ENCODE measurements at places on chromosomes 6 and 20.

DNA sequence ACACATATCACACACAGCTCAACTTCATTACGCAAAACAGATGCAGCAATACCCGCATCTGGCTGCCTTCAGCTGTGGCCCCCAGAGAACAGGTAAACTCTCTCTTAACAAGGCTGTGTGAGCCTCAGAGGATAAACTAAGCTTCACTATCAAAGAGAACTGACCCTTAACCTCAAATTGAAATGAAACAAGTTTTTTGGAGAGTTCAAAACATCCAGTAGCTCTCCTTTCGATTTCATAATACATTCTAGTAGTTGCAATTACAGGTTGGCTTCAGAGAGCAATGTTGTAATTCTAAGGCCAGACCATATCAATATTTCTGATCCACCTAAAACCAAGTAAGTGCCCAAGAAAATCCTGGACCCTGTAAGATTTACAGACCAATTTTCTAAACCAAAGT, 113.5 kb downstream of the FAXC start:
- DNase-seq: no peak

DNA sequence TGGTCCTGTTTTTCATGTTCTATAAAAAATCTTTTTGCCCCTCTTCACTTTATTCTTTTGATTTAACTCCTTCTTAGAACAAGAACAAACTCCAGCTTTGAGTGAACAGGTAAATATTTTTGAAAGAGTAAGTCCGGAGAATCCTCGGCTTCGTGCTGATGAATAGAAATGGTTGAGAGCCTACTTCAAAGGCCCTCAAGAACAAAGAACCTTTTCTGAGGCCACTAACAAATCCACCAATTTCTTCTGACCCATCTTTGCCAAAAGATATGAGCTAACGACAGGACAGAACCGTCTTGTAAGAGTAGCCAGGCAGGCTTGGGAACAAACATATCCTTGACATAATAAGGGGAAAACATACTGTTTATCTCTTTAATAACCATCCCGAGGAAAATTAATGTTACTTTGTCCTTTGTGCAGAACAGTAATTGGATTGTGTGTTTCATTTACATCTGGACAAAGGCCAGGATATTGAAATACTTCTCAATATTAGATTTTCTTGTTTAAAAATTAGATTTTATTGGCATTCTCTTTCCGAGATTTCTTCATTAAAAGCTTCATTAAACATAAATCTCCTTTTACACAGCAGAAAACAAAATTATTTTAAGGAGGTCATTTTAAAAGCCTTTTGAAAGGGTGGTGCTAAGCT, 52.9 kb downstream of the NOX3 start:
- DNase-seq: no peak

DNA sequence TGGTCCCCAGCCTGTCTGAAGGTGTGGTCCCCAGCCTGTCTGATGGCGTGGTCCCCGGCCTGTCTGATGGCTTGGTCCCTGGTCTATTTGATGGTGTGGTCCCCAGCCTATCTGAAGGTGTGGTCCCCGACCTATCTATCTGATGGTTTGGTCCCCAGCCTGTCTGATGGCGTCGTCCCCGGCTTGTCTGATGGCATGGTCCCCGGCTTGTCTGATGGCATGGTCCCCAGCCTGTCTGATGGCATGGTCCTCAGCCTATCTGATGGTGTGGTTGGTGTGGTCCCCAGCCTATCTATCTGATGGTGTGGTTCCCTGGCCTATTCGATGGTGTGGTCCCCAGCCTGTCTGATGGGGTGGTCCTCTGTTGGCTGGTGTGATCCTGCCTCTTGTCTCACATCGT, 18.2 kb upstream of the MRGBP start:
- DNase-seq: no peak

- no peak for DNase-seq
Measured at GRCh38 chr6:41536795-41537758, 9.1 kb upstream of the FOXP4 start.

DNA sequence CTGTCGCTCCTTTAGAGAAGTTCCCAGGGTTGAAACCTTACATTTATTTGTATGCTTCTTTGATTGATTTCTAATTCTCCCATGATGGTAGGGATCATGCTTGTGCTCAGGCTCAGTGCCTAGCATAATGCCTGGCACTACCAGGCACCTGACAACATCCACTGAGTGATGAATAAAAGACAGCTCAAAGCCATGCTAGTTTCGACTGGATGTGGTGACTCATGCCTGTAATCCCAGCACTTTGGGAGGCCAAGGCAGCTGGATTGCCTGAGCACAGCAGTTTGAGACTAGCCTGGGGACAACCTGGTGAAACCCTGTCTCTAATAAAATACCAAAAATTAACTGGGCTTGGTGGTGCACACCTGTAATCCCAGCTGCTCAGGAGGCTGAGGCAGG, 11.6 kb upstream of the CD164 start:
- DNase-seq: no peak

DNA sequence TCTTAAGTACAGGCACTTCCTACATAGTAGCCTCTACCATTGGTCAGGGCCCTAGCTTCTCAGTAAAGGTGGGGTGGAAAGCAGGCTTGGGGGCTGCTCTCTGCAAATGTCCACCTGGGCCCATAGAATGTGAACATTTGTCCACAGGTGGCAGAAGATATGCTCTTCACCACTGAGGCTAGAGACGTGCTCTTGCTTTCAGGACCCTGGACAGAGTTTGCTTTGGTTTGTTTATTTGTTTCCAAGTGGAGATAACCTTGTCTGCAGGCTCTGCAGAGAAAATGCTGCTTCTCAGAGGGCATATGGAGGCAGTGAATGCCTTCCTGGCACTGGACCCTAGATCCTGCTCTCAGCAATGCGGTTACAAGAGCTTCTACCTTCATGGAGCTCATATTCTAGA, 129.0 kb downstream of the F13A1 start:
- no peak for DNase-seq

GRCh38 chr6:144928847-144929246, 643.7 kb downstream of the UTRN start:
- no peak for DNase-seq

- DNase-seq: no peak
Measured at GRCh38 chr20:22925613-22925983, 109.5 kb upstream of the SSTR4 start.

DNA sequence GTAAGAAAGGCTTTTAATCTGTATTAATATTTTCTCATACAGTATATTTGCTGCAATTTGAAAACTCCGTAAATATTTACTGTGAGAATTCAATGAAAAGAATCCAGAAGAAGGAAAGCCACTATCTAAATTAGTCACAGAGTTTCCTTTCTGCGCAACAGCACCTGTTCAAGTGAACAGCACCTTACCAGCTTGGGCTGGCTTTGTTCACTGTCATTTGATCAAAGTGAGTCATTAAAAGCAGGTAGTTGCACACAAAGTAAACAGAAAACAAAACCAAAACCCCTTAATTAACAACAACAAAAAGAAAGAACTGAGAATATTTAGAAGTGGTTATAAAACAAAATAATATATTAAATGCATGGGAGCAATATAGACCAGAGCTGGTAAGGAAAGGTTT, 12.8 kb downstream of the SMLR1 start:
- no peak for DNase-seq

- DNase-seq: peak; percentile 48
Measured at GRCh38 chr20:48668451-48668946, 159.3 kb downstream of the PREX1 start.

DNA sequence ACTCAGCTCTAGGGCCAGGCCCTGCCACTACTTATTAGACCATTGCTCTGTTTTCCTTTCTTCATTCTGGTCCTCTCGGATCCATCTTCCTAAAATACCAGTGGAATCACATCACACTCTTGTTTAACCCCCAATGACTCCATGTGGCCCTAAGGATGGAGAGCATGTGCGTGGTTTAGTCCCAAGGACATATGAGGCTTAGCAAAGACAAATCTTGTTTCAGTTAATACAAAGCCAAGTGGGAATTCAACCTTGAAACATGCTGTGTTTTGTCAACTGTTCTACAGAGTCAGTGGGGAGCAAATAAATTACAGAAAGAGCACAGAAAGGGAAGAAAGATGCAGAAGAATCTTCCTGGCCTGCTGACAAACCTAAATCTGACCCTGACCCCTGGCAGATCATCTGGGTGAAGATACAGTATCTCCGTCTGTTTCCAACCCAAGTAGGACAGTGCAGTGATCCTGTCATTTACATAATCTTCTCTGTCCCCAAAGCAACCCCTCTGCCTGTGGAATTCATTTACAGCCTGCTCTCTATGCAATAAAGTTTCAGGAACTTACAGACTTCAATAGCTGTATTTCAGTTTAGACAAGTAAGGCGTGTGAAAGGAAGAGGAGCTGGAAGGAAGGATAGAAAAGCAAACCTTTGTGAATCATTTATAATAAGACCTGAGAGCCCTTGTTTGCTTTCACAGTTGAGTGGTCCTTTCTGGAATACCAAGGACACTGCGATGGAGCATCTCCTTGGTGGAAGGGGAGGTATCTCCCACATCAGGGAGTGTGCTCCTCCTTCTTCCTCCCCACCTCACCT, 144.0 kb downstream of the THBS2 start:
- no peak for DNase-seq

DNA sequence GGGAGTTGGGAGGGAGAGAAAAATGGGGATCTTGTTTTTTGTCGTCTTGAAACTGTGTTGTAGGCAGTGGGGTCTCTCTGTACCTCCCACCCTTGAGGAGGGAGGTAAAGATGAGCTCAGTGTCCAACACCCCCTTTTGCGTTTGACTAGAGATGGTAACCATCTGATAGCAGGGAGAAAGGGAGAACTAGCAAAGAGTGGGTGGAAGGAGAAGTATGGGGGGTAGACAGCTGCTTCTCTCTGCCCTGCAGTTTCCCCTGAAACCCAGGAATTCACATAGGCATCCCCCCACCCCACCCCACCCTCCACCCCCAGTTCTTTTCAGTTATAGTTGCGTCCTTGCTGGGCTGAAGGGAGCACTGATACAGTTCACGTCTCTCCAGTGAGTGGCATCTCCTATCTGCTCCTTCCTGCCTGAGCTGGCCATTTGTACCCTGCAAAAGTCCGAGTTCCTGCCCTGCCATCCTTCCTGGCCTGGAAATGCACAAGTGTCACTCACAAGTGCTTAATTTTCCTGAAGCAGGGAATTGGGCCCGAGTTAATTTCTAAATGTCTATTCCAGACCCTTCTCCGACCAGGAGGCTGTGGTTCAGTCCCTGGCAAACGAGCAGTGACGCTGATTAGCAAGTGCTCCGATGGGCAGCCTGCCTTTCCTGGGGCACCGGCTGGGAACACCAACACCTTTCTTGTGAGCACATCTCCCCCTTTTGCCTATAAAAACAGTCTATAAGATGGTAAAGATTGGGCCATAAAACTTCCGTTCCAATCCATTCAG, 1.5 kb downstream of the SIRPA start:
- no peak for DNase-seq

DNA sequence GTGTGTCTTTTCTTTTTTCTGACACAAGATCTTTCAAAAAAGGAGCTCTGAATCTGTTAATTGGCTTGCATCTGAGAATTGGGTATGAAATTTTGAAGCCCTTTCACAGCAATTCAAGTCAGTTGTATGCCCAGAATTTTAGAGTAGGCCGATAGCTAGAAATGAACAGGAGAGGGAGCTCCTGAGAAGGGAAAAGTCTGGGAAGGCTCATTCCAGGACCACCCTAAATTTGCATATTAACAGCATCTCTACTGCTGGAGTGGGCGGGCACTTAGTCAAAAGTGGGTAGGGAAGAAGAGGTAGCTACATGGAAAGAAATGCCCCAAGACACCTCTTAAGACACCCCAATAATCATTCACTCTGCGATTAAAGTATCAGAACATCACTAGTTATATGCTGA, 928.3 kb downstream of the TBC1D32 start:
- no peak for DNase-seq

GRCh38 chr6:38701551-38701950, 1.4 kb downstream of the GLO1 start:
- DNase-seq: no peak

- DNase-seq: no peak
Measured at GRCh38 chr20:46756419-46756818, 47.0 kb downstream of the SLC2A10 start.

GRCh38 chr6:163468738-163469137, 54.2 kb downstream of the QKI start:
- DNase-seq: no peak
